ENCODE measurements at places on chromosomes 7 and 10.

- no peak for DNase-seq
Observed at GRCh38 chr7:23074443-23075261, 30.9 kb upstream of the KLHL7 start.

GRCh38 chr7:155483868-155484325, 26.0 kb downstream of the EN2 start:
- DNase-seq, result no peak

DNA sequence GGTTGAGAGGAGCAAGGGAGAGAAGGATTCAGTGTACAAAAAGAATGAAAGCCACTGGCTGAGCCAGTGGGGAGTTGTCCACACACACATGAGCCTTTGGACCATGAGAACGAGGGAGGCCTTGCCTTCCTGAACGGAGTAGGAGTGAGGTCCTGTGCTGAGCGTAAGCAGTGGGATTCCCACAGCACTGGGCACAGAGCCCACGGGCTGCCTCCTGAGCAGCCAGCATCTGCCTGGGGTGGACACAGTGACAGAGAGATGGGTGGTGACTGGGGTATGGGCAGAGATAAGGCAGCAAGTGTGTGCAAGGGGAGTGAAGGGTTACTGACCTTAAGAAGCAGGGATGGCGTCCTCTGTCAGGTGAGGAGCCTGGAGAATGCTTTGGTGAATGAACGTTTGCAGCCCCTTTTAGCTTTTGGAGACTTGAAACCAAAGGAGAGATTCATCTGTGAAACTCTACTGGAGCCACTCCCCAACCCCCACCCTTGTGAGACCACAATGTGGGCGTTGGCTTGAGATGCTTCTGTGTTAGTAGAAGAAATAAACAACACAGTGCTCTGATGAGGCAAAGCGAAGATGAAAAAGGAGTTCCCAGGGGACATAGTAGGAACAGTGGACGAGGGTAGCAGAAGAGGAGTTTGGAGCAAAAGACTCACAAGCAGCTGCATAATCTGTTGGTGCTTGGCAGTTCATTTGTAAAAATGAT, 56.5 kb downstream of the FIGNL1 start:
- DNase-seq, result peak; percentile 63

- DNase-seq, result no peak
Observed at GRCh38 chr10:10886861-10887531, 130.7 kb upstream of the CELF2 start.

DNA sequence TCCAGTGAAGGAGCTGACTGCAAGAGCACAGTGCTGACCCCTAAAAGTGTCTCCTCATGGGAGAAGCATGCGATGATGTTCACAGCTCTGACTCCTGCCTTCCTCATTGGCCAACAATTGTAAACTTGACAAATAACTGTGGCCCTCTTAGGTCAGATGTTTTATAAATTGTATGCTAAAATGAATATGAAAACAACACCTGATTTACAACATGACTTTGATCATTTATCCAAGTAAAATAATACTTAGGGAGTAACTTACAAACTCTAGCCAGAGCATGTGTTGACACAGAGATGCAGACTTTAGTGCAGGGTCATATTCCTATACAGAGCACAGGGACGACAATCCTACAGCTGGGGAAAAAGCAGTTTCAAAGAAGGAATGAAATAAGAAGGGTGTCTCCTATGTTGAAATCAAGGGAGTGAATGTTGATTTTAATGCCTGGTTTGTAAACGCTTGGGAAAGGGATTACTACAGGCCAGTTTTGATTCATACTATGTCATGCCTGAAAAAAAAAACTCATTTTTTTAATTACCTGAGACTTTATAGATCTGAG, 391.4 kb upstream of the AKR1E2 start:
- DNase-seq, result no peak

DNA sequence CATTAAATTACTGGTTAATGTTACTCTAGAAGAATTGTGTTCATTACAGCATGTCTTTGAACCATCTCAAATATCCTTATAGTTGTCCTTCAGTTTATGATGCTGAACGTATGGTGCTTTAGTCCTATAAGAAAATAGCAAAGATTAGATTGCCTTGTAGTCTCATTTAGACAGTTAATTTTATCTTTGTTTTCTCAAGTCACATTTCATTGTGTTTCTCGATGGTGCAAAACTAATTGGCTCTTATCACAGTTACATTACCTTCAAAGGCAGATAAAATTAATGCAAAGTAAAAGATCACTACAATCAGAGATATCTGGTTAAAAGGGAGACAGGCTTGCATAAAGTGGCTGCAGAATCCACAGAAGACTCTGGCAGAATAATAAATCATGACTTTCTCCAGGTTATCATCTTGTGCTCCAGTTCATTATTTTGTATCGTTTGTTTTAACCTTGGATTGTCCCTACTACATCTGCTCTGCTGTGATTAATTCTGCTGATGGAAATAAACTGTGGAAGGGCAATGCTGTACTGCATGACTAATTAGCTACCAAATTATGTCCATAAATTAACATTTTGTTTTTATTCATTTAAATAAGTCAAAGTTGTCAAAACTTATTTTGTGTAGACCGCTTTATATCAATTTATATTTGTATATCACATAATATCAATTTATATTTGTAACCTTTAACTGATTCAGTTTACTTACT, 24.2 kb downstream of the PRPS1L1 start:
- DNase-seq, result no peak
